T-helper 1 cell (primary cell): ENCODE measurements at places on chromosomes 5 and 9.
A peak's percentile ranks its signal among the peaks of the same experiment; 100 is the strongest.

- DNase-seq, result peak; percentile 39
Observed at GRCh38 chr9:121201045-121201737, 478 bp downstream of the RAB14 start.

- no peak for DNase-seq
Observed at GRCh38 chr9:111966861-111967291, 70.3 kb downstream of the UGCG start.

GRCh38 chr9:35164711-35165110, 2.9 kb downstream of the UNC13B start:
- DNase-seq, result no peak

DNA sequence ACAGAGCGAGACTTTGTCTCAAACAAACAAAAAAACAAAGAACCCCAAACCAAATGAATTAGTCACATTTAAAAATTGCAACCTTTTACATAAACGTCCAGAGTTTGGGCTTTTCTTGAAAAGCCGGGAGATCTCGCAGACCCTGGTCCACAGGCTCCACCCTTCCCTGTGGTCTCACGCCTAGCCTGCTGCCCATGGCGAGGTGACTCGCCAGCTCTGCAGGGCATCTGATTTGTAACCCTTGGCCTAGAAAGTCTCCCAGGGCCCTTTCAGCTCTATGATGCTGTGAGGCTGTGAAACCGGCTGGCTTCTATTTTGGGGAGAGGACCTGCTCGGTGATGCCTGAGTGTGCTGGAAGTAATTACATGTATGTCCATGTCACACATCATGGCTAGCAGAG, 44.7 kb upstream of the PHYKPL start:
- DNase-seq, result no peak

GRCh38 chr9:99193466-99193821, 28.3 kb downstream of the ALG2 start:
- no peak for DNase-seq

GRCh38 chr9:91147079-91147708, 214.5 kb downstream of the AUH start:
- DNase-seq, result no peak

DNA sequence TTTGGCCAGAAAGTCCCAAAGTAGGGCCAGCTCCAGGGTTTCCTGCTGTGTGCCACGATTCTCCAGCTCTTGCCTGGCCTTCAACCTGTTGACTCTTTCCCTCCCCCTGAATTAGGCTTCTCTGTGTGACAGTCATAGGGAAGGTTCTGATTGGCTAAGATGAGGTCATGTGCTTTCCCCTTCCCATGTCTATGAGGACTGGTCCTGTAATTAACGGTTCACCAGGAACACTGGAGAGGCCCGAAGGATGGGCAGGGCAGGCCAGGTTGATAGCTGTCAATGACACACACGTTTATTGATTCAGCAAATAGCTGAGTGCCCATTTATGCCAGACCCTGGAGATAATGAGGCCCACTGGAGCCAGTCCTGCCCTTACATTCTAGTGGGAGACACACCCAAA, 9.0 kb upstream of the PRR7 start:
- DNase-seq, result no peak

DNA sequence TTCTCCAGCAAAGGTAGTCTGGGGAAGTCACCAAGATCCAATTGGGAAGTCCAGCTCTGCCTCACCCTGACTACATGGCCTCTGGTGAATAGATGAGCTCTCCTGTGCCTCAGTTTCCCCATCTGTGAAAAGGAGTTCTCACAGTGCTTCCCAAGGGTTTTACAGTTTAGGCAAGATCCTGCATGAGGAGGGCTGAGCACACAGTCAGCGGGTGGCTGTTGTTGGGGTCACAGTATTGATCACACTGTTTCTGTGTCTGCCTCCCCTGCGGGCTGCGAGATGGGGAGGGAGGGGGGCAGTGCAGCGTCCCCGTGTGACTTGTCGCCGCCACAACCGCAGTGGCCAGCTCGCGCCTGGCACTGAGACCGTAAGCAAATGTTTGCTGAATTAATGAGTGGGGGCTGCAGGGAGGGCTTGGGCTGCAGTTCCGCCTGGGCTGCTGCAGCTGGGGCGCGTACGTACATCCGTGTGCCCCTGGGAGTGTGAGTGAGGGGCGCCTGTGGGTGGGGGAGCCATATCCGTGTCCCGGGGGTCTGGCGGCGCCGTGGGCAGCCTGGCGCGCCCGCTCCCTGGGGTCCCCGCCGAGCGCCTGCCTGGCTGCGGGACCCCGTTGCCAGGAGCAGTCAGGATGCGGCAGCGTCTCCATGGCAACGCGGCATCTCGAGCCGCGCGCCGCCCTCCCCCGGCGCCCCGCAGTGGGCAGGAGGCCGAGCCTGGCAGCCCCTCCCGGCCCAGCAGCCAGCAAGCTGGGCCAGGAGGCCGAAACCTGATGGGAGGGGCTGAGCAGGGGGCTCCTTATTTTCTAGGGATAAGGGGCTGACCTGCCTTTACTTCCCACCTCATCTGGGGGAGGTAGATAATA, 31.4 kb upstream of the PSD2 start:
- no peak for DNase-seq

- no peak for DNase-seq
Observed at GRCh38 chr5:160044391-160044804, 35.5 kb downstream of the TTC1 start.

DNA sequence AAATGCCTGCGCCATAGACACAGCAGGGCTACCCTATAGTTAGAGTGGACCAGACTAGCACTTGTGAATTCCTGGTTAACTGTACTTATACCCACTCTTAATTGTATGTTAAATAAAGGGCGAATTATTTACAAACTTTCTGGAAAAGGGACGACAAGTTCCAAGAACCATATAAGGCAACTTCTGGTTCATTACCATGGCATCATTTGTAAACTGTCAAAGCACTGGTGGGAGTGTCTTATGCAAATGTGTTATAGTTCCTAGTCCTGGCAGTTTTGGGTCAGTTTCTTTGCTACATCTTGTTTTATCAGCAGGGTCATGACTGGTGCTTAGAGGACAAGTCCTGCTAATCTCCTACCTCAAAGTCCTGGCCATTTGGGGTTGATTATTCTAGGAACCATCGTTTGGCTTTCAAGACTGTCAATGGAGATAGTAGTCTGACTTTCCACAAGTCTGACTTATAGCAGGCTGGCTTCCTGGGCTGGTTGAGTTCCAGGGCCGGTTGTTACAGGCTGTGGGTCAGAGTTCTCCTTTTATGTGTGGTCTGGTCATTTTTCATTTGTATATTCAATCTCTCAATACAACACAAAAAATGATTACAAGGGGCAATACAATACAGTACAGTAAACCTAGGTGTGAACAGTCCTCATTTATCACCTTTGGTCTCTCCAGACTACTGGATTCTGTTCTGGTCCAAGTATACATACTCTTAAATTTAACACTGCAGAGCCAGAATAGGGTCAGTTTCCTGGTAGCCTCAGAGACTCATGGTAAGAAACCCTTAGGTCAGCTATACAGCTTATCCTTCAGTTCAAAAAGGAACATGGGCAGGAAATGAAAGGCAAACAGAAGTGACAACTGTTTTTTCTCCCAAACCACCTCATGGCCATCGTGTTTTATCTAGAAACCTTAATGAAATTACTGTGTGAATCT, 8.3 kb upstream of the CFAP95 start:
- DNase-seq, result no peak

DNA sequence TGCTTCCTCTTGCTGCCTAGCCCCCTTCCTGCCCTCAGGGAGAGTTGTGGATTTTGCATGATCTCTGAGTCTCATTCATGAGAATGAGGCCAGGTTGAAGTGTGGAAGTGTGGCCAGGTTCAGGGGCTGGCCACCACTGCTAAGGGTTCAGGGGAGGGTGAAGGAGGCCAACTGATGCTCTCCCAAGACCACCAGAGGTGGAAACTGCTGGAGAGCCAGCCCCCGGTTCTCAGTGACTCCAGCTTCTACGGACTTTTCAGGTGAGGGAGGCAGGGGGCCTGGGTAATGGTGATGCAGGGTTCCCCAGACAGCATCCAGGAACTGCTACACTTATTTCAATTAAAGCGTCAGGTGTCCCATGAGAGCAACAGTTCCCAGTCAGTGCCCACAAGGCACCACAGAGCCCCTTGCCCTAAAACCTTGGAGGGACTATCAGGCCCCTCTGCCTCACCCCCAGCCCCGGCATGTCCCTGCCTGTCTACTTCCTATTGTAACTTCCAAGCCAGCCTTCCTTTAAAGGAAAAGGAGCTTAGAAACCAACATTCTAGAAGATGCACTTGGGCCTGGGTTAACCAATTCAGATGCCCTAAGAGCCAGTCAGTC, 50.1 kb downstream of the AMBP start:
- no peak for DNase-seq

- DNase-seq, result no peak
Observed at GRCh38 chr5:156552855-156553358, 225.9 kb downstream of the SGCD start.

GRCh38 chr5:98296426-98296825, 477.0 kb upstream of the RGMB start:
- no peak for DNase-seq

- DNase-seq, result no peak
Observed at GRCh38 chr9:4235871-4236804, 63.7 kb downstream of the GLIS3 start.

- DNase-seq, result no peak
Observed at GRCh38 chr5:132887283-132887682, 13.8 kb downstream of the LEAP2 start.

GRCh38 chr5:136123236-136123768, 9.3 kb upstream of the SMAD5 start:
- DNase-seq, result no peak

GRCh38 chr5:37724395-37725125, 115.3 kb downstream of the GDNF start:
- no peak for DNase-seq

GRCh38 chr9:136170006-136170901, 34.7 kb downstream of the LHX3 start:
- peak; percentile 37 for DNase-seq

DNA sequence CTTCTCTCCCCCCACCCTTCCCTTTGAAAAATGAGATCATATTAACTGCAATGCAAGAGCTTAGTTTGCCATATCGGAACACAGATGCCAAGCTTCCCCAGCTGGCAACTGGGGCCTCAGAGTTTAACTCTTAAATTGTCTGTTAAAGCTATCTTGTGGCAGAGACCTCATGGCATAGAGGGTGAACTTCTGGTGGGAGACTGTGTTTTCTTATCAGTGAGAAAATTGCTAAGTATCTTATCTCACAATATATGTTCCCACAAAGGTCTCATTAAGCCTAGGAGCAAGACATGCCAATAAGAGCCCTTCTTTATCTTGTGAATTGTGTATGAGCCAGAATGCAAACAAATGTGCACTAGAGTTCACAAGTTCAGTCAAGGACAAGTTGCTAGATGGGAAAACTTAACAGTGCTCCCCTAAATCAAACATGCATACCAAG, 12.3 kb downstream of the NFIB start:
- DNase-seq, result no peak

DNA sequence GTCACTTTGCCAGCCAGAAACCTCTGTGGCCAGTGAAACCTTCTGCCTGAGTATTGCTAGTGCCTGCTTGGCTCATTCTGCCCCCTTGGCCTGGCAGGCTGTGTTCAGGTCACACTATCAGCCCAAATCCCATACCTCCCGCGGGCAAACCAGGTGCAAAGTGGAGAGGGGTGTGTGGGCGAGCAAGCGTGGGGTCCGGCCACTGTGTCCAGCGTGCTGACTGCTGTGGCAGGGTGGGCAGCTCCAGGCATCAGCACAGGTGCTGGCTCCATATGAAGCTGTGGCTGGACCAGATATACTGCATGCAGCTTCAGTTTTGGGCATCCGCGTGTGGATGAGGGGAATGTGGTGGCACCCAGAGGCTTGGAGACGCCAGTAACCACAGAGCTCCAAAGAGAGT, 576.5 kb upstream of the EDIL3 start:
- DNase-seq, result no peak

DNA sequence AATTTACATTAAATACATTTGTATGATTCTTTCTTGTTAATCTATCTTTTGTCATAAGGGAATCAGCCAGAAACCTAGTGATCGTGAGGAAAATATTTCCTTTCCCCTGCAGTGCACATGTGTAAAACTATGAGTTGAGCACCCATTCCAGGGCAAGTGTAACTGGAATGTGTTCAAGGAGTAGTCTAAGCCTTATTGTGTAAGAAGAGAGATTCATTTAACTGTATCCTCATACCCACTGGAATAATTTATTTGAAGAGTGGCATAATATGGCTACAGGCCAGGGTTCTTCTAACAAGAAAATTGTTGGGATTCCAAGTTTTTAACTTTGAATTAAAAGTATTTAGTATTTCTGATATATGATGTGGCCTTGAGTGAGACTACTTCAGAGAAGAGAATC, 1692.7 kb downstream of the EFNA5 start:
- no peak for DNase-seq

DNA sequence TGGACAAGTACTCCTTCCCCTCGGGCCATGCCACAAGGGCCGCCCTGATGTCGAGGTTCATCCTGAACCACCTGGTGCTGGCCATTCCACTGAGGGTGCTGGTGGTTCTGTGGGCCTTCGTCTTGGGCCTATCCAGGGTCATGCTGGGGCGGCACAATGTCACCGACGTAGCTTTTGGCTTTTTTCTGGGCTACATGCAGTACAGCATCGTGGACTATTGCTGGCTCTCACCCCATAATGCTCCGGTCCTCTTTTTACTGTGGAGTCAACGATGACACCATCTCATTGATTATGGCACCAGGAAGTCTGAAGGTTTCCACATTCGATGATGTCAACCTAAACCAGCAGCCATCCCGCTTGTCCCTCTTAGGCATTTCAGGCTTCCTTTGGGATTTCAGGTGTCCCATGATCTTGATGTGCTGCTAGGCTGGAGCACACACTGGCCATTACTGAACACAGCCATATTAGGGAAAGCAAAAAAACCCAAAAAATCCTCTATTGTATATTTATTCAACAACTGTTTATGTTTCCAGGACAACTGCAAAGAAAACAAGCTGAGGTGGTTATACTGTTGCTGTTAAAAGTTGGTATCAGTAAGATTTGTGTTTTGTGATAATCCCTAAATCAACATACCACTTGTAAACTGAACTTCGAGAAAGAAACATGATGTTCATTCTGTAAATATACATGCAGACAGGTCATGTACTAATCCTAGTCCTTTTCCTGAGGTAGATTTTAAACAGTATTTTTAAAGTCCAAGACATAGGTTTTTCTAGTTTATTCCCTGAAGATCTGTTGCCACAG, 1.1 kb downstream of the PLPP6 start:
- DNase-seq, result no peak

DNA sequence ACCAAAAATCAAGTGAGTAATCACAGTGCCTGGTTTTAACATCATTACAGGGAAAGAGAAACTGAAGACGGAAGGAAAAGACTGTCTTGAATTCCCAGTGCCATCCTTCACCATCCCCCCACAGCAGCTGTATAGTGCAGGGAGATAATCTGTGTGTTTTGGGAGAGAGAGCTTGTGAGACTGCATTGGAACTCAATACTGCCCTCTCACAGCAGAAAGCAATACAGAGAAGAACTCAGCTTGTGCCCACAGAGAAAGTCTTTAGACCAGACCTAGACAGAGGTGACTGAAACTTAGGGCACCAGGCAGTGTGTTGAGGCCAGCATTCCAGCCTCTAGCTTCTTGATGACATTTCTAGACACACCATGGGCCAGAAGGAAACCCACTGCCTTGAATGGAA, 754.7 kb upstream of the CDH6 start:
- no peak for DNase-seq
